BJ (cell line): ENCODE measurements at places on chromosomes 3 and 15.

DNA sequence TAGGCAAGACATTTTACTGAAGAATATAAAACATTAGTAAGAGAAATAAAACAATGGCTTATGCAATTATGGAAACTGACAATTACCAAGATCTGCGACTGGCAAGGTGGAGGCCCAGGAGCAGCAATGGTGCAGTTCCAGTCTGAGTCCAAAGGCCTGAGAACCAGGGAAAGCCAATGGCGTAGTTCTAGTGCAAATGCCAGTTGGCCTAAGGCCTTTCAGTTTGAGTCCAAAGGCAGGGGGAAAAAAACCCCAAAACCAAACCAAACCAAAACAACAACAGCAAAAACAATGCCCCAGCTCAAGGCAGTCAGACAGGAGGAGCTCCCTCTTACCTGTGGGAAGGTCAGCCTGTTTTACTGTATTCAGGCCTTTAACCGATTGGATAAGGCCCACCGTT is 72.6 kb downstream of the ST6GAL1 start:
- DNase-seq = no peak

- DNase-seq = no peak
Measured at GRCh38 chr3:159852821-159853505, 135.7 kb upstream of the IL12A start.

GRCh38 chr15:96670389-96670788 is 339.9 kb downstream of the NR2F2 start:
- DNase-seq = no peak

DNA sequence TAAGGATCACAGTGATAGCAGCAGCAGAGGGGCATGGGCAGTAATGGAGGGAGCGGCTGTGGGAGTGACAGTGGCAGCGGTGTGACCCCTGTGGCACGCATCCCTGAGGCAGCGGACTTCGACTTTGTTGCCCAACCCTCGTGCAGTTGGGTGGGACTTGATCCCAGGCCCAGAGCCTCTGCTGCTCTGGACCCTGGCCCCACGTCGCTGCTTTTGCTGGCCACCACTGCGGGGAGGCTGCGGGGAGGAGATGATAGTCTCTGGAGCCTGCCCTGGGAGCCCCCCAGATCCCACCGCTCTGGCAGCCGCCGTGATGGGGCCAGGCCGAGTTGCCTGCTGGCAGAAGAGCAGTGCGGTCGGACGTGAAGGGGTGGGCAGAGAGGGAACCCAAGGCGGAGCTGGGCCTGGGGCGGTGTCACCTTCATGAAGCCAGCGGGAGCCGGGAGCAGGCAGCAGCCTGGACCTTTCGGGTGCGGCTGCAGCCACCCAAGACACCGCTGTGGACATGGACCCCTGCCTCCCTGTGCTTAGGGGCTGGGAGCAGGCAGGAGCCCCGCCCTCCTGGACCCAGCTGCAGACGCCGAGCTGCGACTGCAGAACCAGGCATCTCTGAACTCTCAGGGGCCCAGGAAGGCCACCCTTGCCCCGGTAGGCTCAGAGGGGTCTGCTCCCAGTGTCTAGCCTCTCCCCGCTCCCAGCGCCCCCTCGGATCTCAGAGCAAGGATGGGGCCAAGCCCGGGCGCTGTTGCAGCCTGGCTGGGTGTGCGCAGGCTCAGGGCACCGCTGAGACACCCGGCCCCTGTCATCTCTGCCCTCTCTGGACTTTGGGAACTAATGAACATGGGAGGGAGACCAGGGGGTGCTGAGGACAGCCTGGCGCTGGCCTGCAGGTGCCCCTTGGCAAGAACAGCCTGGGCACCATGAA is 38.3 kb downstream of the COMMD2 start:
- DNase-seq = no peak

DNA sequence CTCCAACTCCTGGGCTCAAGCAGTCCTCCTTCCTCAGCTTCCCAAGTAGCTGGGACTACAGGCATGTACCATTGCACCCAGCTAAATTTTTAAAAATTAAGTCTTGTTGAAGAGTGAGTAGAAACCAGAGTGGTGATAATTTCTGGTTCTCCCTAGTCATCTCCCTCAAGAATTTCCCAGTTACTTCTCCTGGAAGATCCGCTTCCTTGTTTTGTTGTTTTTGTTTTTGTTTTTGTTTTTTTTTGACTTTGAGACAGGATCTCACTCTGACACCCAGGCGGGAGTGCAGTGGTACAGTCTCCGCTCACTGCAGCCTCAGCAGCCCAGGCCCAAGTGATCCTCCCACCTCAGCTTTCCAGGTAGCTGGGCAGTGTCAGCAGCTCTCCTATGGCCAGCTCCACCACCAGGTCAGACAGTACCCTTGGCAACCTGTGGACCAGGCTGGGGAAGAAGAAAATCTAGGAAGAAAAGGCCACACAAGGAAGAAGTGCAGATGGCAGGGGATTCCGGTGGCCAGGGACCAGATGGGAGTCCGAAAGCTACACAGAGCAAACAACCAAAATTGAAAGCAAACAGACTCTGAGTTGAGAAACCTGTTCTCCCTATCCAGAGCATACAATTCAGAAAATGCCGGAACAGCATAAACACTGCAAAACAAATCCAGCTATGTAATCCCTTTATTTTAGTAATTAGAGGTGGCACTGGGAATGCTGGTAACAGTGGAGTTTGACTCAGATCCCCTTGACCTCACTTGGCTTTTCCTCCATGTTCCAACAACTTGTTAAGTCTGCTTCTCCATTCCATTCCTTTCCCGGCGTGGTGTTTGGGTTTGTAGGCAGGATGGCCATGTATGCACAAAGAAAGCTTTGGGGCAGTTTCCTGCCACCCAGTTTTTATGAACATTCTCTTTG is 266.6 kb upstream of the CTDSPL start:
- DNase-seq = no peak
